ENCODE measurements at places on chromosomes 7 and 10. TPM values are rescaled to one million over a fixed set of nuclear protein-coding genes. Genes with fewer than 3 reads are reported as not detected.

PLPP4 gene
- total RNA-seq: not detected

CTAGE8 gene
- total RNA-seq: 1.2 TPM

CAMK1D gene
- total RNA-seq: 23.6 TPM

SPDYE16 gene
- total RNA-seq: 0.96 TPM

EMX2 gene
- not detected for total RNA-seq

SLC26A4 gene
- total RNA-seq: not detected

MRPS24 gene
- total RNA-seq: 57.2 TPM

PPP1R9A gene
- not detected for total RNA-seq

SEMA3C gene
- total RNA-seq: 0.41 TPM

RNF133 gene
- total RNA-seq: not detected

ORAI2 gene
- total RNA-seq: 23.0 TPM

C10orf143 gene
- 12.6 TPM for total RNA-seq

TET1 gene
- total RNA-seq: 1.9 TPM

RAPGEF5 gene
- total RNA-seq: 2.4 TPM

DNAAF5 gene
- total RNA-seq: 17.1 TPM

CPA2 gene
- total RNA-seq: not detected

GRID1 gene
- total RNA-seq: 0.68 TPM

PDIA4 gene
- 72.1 TPM for total RNA-seq

MNX1 gene
- total RNA-seq: not detected

SP8 gene
- not detected for total RNA-seq

TMEM229A gene
- not detected for total RNA-seq

SPDYE18 gene
- total RNA-seq: 2.4 TPM

CALHM3 gene
- total RNA-seq: not detected

CALD1 gene
- not detected for total RNA-seq

HABP2 gene
- total RNA-seq: 0.28 TPM

DIP2C gene
- total RNA-seq: 5.9 TPM

CCL26 gene
- total RNA-seq: not detected

NKX2-3 gene
- not detected for total RNA-seq

CREB5 gene
- total RNA-seq: 0.23 TPM

GGCT gene
- 14.0 TPM for total RNA-seq

CLRN3 gene
- not detected for total RNA-seq

CPA1 gene
- total RNA-seq: not detected

TMEM236 gene
- total RNA-seq: 0.38 TPM

FGL2 gene
- total RNA-seq: 2.9 TPM

MYO1G gene
- 197 TPM for total RNA-seq

COL28A1 gene
- 0.20 TPM for total RNA-seq

JCAD gene
- total RNA-seq: 0.06 TPM

DKK1 gene
- 0.76 TPM for total RNA-seq

CCNY gene
- 62.8 TPM for total RNA-seq

SAP25 gene
- total RNA-seq: 119 TPM

CCDC172 gene
- not detected for total RNA-seq

CYP2C18 gene
- not detected for total RNA-seq

ODAD2 gene
- total RNA-seq: not detected

CALHM1 gene
- not detected for total RNA-seq

CYP3A4 gene
- 0.16 TPM for total RNA-seq

CLCN1 gene
- total RNA-seq: not detected

AS3MT gene
- total RNA-seq: 0.26 TPM

URGCP gene
- total RNA-seq: 22.3 TPM

SYT15 gene
- 1.5 TPM for total RNA-seq
